ENCODE measurements at places on chromosomes 4 and X. TPM values are rescaled to one million over a fixed set of nuclear protein-coding genes. Genes with fewer than 3 reads are reported as not detected.

DNA sequence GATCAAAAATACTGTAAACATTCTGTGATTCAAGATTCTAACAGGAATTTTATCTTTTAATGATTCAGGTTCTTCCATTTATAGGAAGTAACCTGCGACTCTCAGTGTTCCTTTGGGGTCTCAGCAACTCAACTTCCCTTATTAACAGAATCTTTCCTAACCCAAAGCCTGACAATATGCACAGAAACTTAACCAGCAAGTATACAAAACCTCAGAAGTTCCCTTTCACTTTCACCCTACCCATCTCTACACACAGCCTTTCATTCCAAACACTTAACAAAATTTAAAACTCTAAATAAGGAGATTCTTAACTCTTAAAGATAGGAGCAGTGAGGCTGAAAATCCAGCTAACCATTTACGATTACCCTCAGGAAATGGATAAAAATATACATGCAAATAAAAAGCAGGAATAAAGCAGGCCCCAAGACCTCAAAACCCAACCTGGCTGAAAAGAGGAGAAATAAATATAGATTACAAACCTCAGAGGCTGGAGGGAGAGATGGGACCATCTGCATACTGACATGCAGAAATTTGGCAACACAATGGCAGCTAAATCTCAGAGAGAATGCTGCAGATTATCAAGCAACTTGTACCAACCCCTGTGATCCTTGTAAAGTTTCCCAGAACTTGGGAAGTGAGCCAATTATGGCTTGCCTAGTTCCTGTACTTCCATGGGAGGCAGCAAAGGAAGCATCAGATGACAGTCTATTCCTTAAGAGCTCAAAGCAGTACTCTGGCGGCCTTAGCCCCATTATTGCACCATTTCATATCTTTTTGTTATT lies 101.0 kb downstream of the ATP11C start:
- no peak for DNase-seq
- no peak overlapping the region for H3K4me3 ChIP-seq
- peaks cover 14% of the 10 kb centered on the region for H3K4me1 ChIP-seq

- H3K27ac ChIP-seq = no peak overlapping the region
- DNase-seq = no peak
- no peaks in the 10 kb centered on the region for H3K27me3 ChIP-seq
- H3K4me1 ChIP-seq = no peaks in the 10 kb centered on the region
- H3K36me3 ChIP-seq = no peaks in the 10 kb centered on the region
- no peak overlapping the region for H3K4me3 ChIP-seq
These were observed 766.1 kb downstream of the KCTD8 start for GRCh38 chr4:43682551-43682950.

GRCh38 chr4:93760284-93760683 lies 68.3 kb upstream of the ATOH1 start:
- no peaks in the 10 kb centered on the region for H3K36me3 ChIP-seq
- no peak overlapping the region for H3K4me3 ChIP-seq
- peaks cover 5% of the 10 kb centered on the region for H3K27me3 ChIP-seq
- no peaks in the 10 kb centered on the region for H3K4me1 ChIP-seq
- no peak overlapping the region for H3K27ac ChIP-seq

DNA sequence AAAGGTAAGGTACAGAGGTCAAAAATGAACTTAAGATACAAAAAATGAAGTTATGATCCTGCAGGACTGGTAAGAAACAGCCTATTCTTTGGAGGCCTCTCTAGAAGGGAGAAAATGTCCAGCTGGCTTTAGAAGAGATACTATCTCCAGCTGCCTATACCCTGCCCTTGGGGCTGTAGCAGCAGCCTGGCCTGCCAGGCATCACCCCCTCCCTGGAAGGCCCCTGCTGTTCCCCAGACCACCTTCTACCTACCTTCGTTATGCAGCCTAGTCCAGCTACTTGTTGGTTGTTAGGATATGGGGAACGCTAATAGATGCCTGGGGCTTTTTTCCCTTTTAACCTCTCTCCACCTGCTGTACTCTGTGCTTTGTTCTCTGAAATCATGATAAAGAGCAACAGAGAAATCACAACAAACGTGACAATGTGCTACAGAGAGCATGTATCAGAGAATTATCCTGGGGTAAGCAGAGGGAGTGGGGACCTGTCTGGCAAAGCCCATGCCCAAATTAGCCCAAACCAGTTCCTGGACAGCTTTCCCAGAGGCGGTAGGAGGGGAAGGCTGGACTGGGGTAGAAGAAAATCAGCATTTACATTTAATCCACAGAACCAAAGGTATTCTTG lies 34.5 kb downstream of the FRMD7 start:
- peaks cover 3% of the 10 kb centered on the region for H3K4me1 ChIP-seq
- no peak overlapping the region for H3K4me3 ChIP-seq
- DNase-seq = no peak
- no peaks in the 10 kb centered on the region for H3K36me3 ChIP-seq
- H3K27ac ChIP-seq = no peak overlapping the region

DNA sequence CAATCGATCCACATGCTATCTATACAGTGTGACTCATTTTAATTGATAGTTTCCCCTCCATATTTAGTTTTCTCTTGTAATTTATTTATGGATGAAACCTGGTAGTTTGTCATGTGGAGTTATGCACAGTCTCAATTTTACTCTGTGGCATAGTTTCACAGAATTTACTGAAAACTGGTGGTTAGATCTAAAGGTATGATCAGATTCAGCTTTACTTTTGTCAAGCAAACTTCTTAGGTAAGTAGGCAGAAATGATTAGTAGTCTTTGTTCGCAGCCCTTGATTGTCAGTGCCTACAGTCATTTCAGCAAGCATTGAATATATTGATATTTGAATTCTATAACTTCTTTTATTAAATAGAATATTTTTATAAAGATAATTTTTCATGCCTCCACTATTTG lies 2.5 kb downstream of the ADD1 start:
- H3K4me1 ChIP-seq = peaks cover 65% of the 10 kb centered on the region
- peak overlapping the region; percentile 89 for H3K4me3 ChIP-seq
- peaks cover 8% of the 10 kb centered on the region for H3K36me3 ChIP-seq
- no peaks in the 10 kb centered on the region for H3K27me3 ChIP-seq

DNA sequence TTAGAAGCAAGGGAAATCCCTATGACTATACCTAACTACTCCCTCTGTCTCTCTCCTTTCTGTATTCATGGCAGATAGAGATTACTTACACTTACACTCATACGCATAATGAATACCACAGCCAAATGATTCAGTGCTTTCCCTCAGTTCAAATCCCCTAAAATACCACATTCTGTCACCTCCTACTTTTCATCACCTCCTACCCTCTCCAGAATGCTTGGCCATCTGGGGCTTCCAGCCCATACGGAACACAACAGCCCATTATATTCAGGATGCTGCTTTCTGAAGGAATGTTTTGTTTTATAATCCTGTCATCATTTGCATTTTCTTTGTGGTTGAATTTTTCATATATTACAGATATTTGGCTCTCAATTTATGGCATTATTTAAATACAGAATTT lies 361.6 kb downstream of the GRIA2 start:
- no peak for DNase-seq
- H3K27me3 ChIP-seq = no peaks in the 10 kb centered on the region
- no peak overlapping the region for H3K4me3 ChIP-seq
- H3K27ac ChIP-seq = no peak overlapping the region
- H3K4me1 ChIP-seq = no peaks in the 10 kb centered on the region
- H3K36me3 ChIP-seq = no peaks in the 10 kb centered on the region

DNA sequence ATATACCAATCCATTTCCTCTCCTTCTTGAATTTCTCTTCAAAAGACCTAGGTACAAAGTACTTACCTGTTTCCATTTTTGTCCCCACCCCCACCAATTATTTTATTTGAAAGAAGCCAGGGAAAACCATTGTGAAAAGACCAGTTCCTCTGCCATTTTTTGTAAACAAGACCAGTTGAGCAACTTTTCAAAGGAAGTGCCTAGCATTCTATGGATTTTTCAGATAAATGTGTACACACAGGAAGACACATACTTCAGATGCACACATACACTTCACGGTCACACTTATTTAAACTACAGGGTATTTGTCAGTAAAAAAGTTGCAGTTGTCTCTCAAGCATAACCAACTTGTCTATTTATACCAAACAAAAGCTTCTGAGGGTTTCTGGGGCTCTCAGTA lies 587.2 kb upstream of the KLHL4 start:
- H3K27ac ChIP-seq = no peak overlapping the region
- DNase-seq = no peak
- no peaks in the 10 kb centered on the region for H3K27me3 ChIP-seq
- no peak overlapping the region for H3K4me3 ChIP-seq

DNA sequence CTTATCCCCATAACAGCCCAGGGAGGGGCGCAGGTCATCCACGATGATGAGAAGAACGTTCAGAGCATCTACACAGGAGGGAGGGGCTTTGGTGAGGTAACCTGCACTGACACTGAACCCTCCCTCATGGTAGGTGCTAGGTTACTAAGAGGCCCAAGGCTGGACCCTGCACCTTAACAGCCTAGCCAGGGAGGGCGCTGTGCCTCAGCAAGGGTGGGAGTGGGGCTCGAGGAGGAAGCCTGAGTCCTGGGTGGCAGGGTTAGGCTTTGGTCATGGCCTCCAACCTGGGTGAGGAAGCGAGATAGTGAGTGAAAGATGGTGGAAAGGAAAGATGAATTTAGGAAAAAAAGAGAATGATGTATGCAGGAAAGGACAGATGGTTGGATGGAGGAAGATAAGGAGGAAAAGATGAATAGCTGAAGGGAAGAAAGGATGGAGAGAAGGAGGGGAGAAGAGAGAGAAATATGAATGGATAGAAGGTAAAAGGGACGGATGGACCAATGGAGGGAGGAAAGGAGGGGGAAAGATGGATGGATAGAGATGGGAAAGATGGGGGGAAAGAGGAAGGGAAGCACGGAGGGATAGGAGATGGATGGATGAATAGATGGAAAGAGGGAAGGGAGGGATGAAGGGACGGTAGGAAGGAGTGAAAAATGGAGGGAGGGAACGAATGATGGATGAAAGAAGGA lies 736 bp downstream of the IDS start:
- peaks cover 7% of the 10 kb centered on the region for H3K36me3 ChIP-seq
- H3K4me3 ChIP-seq = peak overlapping the region; percentile 97
- H3K4me1 ChIP-seq = peaks cover 29% of the 10 kb centered on the region
- peak; percentile 88 for DNase-seq
- peak overlapping the region; percentile 99 for H3K27ac ChIP-seq
- no peaks in the 10 kb centered on the region for H3K27me3 ChIP-seq

DNA sequence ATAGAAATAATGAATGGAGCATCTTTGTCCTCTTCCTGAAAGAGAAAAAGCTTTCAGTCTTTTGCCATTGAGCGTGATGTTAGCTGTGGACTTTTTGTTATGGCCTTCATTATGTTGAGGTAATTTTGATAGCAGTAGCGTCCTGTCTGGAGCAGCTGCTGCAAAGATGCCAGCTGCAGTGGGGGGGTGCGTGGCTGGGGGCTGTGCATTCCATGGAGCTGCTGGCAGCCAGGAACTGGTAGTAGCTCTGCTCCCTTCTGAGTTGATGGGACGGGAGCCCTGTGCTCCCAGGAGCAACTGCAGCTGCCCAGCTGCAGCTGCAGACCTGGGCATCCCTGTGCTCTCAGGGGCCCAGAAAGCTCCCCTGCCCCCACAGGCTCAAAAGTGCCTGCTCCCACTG lies 50.4 kb downstream of the CCDC160 start:
- H3K36me3 ChIP-seq = peaks cover 2% of the 10 kb centered on the region
- no peak overlapping the region for H3K27ac ChIP-seq
- DNase-seq = no peak

- no peak overlapping the region for H3K4me3 ChIP-seq
- no peaks in the 10 kb centered on the region for H3K27me3 ChIP-seq
- no peak overlapping the region for H3K27ac ChIP-seq
- no peaks in the 10 kb centered on the region for H3K4me1 ChIP-seq
These were observed 358.7 kb upstream of the CTSO start for GRCh38 chr4:156312261-156312847.

GRCh38 chr4:155573126-155573525 lies 93.5 kb upstream of the GUCY1A1 start:
- peaks cover 3% of the 10 kb centered on the region for H3K27me3 ChIP-seq
- no peaks in the 10 kb centered on the region for H3K4me1 ChIP-seq
- no peaks in the 10 kb centered on the region for H3K36me3 ChIP-seq
- no peak overlapping the region for H3K4me3 ChIP-seq

DNA sequence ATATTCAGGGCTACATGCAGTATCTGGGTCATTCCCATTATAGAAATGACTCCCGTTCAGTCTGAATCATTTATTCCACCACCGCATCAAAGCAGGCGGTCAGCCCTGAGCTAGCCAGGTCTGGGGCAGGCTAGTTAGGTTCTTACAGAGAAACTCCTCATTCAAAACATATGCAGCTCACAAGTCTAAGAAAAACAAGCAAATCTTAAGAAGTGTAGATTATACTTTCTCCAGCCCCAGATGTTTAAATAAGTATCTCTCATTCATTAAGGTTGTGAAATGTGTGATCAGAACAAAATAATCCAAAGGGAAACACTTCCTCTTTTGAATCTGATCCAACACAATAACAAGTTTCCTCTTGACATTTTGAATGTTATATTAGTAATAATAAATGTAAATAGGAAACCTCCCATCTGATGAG lies 441.9 kb downstream of the INPP4B start:
- no peaks in the 10 kb centered on the region for H3K27me3 ChIP-seq
- peaks cover 37% of the 10 kb centered on the region for H3K36me3 ChIP-seq
- peak overlapping the region; percentile 97 for H3K27ac ChIP-seq

- no peak overlapping the region for H3K27ac ChIP-seq
- no peaks in the 10 kb centered on the region for H3K27me3 ChIP-seq
- H3K4me1 ChIP-seq = peaks cover 7% of the 10 kb centered on the region
- H3K4me3 ChIP-seq = no peak overlapping the region
- no peak for DNase-seq
These were observed 271.8 kb downstream of the PPP3CA start for GRCh38 chr4:101075536-101075935.

GRCh38 chr4:146054676-146055075 lies 116.1 kb upstream of the ZNF827 start:
- H3K4me1 ChIP-seq = no peaks in the 10 kb centered on the region
- no peak overlapping the region for H3K27ac ChIP-seq
- H3K27me3 ChIP-seq = no peaks in the 10 kb centered on the region

DNA sequence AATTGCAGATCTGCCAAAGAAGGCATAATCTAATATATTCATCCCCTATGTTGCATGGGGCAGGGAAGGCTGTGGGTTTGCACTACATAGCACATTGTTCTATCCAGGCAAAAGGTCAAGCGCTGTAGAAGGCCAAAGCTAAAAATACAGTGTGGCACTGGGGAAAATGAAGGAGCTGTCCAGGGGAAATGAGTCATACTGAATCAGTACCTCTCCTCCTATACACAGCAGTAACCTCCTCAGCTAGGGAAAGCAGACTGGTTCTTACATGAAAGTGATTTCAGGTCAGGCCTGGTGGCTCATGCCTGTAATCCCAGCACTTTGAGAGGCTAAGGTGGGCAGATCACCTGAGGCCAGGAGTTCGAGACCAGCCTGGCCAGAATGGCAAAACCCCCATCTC lies 31.0 kb upstream of the SLC25A4 start:
- H3K4me1 ChIP-seq = no peaks in the 10 kb centered on the region
- H3K27me3 ChIP-seq = peaks cover 6% of the 10 kb centered on the region
- H3K4me3 ChIP-seq = no peak overlapping the region
- H3K27ac ChIP-seq = no peak overlapping the region

GRCh38 chr4:34720571-34720970 lies 1523.7 kb downstream of the ARAP2 start:
- no peak for DNase-seq
- H3K27me3 ChIP-seq = no peaks in the 10 kb centered on the region
- H3K27ac ChIP-seq = no peak overlapping the region

The NALF2 gene
- 0.44 TPM for total RNA-seq

The CENPVL1 gene
- not detected for total RNA-seq

The MMRN1 gene
- total RNA-seq = not detected

The TRPC3 gene
- 1.6 TPM for total RNA-seq

The ITIH6 gene
- not detected for total RNA-seq

All from activated CD4-positive, alpha-beta memory T cell treated with anti-CD3 and anti-CD28 coated beads for 36 hours (primary cell).